ENCODE measurements at places on chromosomes 11 and 22.

DNA sequence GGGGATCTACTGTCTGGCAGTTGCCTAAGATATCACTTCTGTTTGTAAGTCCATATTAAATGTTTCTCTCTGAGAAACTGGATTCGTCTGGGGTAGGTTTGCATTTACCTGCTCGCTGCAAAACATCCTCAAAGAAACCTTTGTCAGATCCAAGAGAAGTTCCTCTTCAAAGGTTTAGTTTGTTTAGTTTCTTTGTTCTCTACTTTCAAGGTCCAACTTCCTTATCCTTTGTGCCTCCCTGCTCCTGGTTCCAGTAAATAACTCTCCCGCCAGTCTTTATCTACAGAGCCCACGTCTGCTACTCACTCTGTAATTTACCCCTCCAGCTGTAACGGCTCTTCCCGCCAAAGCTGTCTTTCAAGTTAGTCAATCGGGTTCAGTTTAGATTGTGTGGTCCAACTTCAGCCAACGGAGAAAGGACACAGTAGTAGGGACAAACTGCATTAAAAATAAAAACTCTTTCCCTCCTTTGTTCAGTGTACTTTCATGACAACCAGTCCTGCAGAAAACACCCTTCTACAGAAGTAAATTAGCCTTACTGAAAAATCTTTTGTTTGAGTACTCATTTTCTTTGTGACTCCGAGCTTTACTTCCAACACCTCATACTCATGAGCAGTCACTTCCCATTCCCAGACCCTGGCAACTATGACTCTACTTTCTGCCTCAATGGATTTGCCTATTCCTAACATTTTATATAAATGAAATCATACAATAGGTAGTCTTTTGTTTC, 41.0 kb downstream of the TMPRSS5 start:
- peak; percentile 64 for DNase-seq

GRCh38 chr11:103844327-103845215, 191.9 kb upstream of the DDI1 start:
- no peak for DNase-seq

DNA sequence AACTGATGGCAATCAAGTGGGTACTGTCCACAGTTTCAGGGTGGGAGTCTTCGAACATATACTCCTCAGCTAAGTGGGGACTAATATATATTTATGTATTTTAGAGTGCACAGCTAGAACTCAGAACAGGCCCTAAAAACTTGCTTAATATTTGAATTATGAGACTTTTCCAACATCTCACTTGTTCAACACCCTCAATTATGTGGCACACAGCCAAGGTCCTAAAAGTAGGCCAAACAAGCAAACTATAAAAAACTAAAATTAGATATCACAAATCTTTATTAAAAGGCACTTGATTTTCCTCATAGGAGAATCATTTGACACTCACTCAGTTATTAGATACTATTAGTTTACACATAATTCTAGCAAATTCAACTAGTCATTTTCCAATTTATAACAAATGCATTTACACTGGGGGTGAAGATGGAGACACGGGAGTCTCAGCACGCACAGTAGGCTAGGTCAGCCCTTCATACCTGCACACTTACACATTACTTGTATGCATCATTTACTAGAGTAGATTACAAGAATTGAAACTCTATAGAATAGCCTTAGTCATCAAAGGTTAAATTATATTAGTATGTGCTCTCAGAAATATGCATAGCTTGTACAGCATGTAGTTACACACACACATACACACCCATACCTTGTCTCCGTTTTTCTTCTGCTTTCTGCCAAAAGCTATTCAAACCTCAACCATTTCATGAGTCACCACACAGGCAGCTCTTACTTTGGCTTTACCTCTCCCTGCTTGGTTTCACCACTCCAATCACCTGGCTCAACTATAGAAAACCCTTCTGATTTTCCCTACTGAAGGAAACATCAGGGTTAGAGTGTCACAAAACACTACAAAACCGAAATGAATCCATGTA, 171.5 kb downstream of the SBF2 start:
- DNase-seq = no peak

- peak; percentile 91 for DNase-seq
These were observed 2.2 kb upstream of the CD151 start for GRCh38 chr11:830295-831117.

- DNase-seq = peak; percentile 47
These were observed 127.0 kb downstream of the MRTFA start for GRCh38 chr22:40509401-40510134.

GRCh38 chr11:116865696-116866095, 28.3 kb upstream of the APOA1 start:
- no peak for DNase-seq

GRCh38 chr11:65446446-65447277, 24.1 kb downstream of the NEAT1 start:
- peak; percentile 25 for DNase-seq

GRCh38 chr11:1151366-1152315, 6.1 kb upstream of the MUC5AC start:
- DNase-seq = no peak

DNA sequence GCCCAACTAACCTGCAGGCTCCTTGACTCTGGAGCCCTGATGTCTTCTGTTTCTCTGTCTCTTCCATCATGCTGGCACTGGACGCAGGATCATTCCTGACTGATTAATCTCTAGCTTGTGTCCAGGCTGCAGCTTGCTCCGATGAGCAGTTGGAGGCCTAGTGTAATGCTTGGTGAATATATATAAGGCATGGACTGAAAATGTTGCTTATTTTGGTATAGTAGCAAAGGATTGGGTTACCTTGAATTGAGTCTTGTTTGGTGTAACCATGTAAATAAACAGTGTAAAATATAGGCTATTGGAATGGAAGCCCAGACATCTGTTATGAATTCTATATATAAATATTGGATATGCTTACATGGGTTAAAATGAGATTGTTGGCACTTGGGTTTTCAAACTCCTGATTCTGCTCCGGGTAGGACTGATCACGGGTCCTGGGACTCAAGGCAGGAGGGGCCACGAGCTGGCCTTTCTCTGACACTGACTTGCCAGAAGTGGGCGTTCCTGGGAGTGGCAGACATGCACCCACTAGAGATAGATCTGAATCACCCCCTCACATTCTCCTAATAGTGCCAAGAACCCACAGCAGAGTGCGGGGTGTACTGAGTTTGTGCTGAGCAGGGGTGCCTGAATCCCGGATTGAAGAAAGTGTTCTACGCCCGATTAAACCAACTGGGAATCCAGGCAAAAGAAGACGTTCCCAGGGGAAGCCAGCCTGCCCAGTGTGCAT, 25.8 kb downstream of the LRP5 start:
- DNase-seq = no peak

DNA sequence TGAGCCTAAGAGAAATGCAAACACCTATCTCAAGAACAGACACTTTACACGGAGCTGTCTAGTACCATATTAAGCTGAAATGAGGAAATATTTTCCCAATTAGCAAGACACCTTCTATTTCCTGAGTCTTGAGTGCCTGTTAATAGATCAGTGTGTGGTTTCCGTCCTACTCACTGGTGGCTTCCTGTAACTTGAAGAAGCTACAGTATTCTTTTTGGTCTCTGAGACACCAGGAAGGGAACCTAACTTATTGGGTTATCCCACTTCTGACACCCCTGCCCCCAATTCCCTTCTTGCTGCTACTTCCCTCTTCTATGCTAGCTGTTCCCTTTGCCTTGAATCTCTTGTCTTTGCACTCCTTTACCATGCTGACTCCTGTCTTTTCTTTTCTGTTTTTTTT, 92.7 kb downstream of the FDX1 start:
- DNase-seq = no peak

GRCh38 chr22:26579331-26579886, 10.5 kb downstream of the TPST2 start:
- DNase-seq = no peak

GRCh38 chr22:48352086-48352911, 1475.4 kb downstream of the BRD1 start:
- DNase-seq = no peak

GRCh38 chr22:29661336-29661735, 57.9 kb downstream of the NF2 start:
- DNase-seq = no peak

DNA sequence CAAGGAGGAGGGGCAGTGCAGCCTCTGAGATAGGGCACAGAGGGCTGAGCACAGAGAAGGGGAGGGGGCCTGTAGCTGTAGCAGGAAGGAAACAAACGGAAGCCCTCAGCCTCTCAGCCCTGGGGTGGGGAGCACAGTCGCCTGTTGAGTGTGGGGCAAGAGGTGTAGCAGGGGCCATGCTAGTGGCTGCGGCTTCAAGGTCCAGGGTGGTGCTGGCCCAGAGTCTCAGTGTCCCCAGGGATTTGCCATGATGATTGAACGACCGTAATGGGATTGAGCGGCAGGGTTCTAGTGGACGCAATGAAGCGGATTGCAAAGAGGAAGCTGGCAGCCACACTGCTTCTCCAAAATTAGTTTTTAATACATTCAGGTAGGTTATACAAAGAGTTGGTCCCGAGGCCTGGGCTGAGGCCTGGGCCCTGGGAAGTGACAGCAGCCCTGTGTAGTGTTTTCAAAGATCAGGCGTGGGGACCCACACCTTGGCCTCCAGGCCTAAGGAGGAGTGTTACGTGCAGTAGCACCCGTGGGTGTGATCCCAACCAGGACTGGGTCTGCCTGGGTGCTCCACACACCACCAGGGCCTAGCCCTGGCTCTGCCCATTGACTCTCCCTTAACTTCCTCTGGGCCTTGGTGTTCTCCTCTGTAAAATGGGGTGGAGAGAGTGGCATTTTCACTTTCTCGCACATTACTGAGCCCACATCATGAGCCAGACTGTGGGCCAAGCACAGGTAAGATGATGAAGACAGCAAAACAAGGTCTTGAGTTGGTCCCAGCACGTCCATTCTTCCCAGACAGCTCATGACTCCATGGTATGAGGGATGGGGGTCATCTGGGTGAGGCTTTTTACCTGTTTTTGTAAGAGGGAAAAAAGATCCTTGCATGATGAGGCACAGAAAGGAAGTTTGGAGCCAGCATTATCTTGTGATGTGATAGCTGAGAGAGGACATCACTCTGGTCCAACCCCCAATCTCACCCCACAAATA, 13.1 kb downstream of the LRRC32 start:
- DNase-seq = no peak

GRCh38 chr11:67345920-67346819, 7.2 kb downstream of the POLD4 start:
- DNase-seq = peak; percentile 86

DNA sequence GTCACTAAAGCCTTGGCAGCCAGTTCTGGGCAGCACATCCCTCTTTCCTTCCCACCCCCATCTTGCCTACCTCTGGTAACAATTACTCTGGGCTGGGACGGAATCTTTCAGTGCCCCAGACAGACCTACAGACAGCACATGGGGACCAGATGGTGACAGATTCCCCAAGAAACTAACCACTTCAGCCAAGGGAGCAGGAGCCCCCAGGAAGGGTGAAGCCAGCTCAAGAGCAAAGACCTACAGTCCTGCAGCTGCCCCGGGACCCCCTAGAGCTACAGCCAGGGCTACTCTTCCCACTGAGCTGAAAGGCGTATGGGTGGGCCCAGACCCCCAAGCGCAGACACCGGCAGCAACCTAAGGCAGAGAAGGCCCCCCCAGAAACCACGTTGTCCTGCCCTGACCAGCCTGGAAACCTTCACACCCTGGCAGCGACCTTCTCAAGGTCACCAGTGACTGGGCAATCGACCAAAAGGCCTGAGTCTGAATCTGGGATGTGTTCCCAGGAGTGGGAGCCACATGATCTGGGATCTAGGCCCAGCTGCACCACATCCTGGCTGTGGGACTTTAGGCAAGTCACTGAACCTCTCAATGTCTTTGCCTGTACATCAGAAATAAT, 65.8 kb downstream of the LRRC32 start:
- DNase-seq = no peak

DNA sequence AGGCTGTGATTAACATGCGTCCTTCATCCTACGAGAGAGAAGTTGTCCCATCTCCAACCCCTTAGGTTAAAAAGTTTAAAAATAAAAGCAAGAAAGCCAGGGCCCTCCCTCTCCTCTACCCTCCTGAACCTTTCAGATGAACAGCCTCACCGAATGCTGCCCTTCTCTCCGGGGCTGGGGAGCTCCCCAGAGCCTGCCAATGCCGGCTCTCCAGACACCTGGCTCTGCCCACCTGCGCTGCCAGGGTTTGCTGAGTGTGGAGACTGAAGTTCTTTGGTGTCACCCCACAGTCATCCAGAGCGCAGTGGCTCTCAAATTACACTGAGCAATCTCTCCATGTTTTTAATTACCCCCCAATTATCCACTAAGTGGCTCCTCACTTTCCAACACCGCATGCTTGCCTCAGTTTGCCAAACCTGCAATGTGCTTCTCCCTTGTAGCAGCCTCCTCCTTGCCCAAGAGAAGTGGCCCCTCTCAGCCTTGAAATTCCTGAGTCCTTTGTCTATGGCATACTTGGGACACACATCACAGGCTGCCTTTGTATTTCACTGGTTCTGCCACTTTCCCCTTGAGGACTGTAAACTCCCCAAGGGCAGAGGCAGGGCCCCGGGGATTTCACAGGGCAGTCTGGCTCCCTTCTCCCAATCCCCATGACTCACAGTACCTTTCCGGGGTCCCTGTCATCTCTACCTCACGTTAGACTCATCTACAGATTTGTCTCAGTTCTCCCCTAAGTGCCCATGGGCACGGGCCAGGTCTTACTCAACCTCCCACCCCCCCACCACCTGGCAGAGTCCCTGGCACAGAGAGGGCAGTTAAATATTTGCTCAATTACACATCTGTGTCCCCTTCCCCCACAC, 2.0 kb downstream of the MYH9 start:
- peak; percentile 47 for DNase-seq

- DNase-seq = no peak
These were observed 84.6 kb downstream of the C22orf31 start for GRCh38 chr22:28977060-28977459.

GRCh38 chr11:58730507-58731089, 1.1 kb downstream of the GLYAT start:
- DNase-seq = no peak

GRCh38 chr22:30398685-30399680, 2.2 kb downstream of the SEC14L2 start:
- no peak for DNase-seq

DNA sequence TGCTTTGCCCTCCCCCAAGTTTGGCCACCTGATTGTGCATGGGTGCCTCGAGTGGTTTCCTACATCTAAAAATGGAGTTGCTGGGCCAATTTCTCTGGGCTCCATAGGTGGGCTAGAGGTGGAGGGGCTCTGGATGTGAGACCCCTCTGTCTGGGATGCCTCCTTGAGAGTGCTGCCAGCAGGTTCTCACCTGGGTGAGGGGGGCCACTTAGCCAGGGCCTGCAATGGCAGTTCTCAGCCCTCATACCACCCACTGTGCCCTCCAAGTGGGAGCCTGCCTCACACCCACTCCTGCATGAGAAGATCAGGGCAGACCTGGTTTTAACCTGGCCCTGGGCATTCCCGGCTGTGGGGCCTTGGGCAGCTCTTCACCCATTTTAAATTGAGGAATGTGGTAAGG, 83.9 kb downstream of the CABIN1 start:
- no peak for DNase-seq

GRCh38 chr11:11036848-11037732, 179.2 kb upstream of the ZBED5 start:
- DNase-seq = peak; percentile 65

All from small intestine (tissue), 16 donors.